ENCODE measurements at places on chromosomes 11 and 22.

DNA sequence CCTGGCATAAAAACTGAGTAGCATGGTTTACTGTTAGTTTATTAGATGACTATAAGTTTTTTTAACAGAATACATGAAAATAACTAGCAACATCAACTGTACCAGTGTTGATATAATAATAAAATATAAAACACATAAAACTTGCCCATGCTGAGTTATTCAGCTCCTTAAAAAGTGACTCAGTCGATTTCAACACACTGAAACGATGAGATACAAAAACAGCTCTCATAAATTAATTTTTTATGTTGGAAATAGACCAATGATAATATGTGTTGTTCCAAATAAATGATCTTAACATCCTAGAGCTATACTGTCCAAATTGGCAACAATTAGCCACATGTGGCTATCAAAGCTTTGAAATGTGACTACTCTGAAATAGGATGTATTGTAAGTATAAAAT lies 15.9 kb downstream of the PDGFD start:
- no peak for DNase-seq

GRCh38 chr11:65862191-65862735 lies 2.0 kb downstream of the MUS81 start:
- no peak for DNase-seq

DNA sequence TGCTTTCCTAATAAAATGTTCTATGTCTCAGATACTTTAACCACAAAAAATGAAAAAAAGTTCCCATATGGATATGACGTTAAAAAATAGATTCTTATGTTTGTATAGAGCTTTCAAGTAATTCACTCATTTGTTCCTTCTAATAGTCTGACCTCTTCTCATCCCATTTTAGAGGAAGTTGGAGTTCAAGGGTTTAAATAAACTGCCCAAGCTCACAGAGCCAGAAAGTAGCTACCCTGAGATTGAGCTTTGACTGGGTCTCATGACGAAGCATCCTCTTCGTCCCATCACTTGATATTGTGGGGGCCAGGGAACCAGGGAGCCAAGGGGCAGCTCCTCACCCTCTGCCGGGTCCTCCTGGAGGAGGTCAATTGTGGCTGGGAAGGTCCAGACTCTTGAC lies 116.3 kb downstream of the CCDC81 start:
- no peak for DNase-seq

GRCh38 chr11:65489035-65489705 lies 9.7 kb upstream of the MALAT1 start:
- no peak for DNase-seq

DNA sequence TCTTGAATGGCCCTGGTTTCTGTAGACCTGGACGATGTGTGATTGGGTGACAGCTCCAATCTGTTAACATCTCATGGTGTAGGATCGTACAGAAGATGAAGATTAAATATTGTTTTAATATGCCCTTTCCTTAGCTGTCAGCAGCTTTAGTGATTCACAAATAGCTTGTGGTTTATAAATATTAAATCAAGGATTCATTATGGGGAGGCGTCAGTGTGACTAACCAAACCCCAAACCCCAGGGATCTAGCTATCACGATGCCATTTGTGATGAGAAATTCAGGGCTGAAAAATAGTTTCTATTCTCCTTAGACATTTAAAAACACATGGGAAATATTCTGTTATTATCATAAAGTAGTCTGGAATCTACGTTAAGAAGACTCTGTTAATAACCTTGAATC lies 73.4 kb downstream of the NCAM1 start:
- DNase-seq, result no peak

DNA sequence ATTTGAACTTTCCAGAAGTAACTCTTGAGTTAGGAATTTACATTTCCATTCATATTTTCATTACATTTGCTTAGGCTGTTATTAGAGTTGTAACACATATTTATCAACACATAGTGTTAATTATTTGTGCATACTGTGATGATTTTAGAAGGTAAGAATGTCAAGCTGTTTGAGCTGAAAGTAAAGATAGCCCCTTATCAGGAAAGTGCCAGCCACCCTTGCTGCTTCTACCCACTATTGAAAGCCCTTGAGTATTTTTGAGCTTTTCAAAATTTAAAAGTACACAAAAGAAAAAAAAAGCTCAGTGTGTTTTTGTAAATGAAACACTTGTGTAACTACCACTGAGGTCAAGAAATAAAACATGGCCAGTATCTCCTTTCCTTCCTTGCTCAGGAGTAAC lies 8.0 kb downstream of the APLP2 start:
- no peak for DNase-seq

DNA sequence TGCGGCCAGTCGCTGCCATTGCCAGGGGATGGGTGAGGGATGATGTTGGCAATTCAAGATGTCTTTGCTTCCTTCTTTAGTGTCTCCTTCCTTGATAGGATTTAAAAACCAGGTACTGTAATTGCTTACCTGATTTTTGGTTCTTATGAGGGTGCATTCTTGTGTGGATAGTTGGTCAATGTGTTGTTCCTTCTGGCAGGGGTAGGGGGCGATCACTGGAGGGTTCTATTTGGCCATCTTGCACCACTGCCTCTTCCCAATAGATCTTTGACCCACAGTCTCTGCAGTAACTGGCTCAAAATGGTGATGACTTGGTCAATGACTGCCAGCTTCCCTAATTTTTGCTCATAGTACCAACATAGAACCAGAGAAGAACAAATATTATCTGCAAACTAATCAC lies 680.1 kb downstream of the DLG2 start:
- no peak for DNase-seq

DNA sequence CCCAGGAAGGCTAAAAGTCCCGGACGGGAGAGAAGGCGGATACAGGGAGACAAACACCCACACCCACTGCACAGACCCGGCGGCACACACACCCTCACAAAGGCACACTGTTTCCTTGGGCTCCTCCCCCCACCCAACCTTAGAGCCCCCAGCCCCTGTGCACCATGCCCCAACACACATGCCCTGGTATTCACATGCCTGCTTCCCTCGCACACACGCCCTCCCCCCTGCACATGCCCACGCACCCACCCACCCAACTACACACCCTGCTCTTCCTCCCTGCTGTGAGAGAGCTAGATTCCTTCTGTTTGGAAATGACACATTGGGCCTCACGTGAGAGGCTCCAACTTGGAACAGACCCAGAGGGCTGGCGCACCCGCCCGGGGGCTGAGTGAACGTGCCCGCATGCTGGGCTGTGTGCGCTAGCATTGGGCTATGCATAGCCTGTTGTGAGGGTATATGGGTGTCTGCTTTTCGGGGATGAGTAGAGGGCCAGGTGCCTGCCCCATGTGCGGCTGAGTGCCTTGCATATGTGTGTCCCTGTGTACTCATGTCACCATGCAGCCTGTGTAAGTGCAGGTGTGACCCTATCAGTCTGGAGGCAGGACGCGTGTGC lies 518 bp upstream of the CHRM1 start:
- DNase-seq, result no peak

- DNase-seq, result no peak
Observed at GRCh38 chr11:17636721-17637120, 82.7 kb upstream of the MYOD1 start.

GRCh38 chr11:35791088-35791958 lies 128.7 kb downstream of the TRIM44 start:
- no peak for DNase-seq

DNA sequence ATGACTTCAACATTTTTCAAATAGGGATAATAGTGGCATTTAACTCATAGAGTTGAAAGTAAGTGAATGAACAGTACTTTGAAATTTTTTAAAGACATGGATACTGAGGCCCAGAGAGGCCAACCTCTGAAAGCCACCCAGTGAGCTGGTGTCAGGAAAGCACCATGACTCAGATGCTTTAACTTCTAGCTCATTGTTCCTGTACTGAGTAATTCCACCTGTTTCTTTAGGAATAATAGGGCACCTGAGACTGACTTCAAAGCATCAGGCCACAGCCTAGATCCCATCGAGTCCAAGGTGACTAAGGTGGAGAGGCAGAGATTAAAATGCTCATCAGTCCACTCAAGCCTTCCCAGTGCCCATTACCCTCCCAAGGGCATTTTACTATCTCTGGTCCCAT lies 491.8 kb upstream of the TENM4 start:
- no peak for DNase-seq

DNA sequence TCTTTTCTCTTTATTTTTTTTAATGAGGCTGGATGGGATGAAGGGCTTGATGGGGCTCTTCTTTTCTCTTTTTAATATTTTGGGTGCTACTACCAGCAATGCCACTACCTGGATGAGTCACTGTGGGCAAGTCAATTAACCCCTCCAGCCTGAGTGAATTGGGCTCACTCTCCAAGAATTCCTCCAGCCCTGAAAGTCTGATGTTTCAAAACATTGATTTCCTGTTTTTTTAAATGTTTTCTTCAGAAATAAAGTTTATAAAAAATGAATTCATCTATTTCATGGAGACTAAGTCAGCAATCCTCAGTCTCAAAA lies 812 bp upstream of the OR5A2 start:
- no peak for DNase-seq

DNA sequence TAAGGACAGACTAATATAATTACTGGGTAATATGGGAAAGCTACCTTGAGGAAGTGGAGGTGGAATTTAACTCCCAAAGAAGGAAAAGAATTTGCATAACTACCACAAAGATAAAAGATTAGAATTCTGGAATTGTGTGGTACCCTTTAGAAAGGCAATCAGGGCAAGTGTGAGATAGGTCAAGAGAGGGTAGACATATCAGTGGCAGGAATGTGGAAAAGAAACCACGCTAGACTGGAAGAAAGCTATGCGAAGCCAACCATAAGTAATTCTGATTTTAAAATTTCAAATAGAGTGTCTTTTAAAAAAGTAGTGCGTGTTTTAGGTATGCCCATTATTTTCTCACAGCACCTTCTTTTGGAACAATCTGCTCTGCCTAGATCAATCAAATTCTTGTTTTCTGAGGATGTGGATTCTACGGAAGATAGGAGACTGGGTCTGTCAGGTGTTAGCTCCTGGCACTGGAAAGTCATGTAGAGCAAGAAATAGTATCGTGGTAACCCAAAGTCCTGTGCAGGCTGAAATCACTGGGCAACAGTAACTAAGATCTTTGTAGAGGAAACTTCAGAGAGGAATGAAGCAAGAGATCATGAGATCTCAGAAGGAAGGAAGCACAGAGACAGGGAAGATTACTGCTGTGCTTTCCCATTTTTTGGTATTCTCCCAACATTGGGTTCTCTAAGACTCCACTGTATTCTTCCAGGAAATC lies 111.3 kb upstream of the MTMR2 start:
- no peak for DNase-seq

- DNase-seq, result no peak
Observed at GRCh38 chr22:39238966-39239505, 5.7 kb downstream of the PDGFB start.

GRCh38 chr11:32374261-32374711 lies 61.1 kb downstream of the WT1 start:
- no peak for DNase-seq

- no peak for DNase-seq
Observed at GRCh38 chr11:12483604-12484003, 106.2 kb downstream of the PARVA start.

DNA sequence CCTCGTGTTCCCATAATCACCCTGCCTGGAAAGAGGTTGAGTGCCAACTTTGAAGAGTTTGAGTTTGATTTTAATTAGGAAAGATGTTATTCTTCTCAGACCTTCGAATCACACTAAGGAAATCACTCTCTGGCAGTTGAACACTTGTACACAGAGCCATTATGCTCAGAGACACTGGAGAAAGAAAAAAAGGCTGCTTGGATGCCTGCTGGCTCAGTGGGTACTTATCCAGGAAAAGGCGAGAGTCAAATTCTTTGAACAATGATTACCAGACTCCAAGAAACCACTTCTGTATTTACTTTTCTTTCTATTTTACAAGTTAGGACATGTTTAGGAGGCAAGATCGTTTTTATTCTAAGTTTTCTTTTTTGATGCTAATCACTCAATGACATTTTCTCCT lies 438.5 kb upstream of the FAT3 start:
- no peak for DNase-seq

DNA sequence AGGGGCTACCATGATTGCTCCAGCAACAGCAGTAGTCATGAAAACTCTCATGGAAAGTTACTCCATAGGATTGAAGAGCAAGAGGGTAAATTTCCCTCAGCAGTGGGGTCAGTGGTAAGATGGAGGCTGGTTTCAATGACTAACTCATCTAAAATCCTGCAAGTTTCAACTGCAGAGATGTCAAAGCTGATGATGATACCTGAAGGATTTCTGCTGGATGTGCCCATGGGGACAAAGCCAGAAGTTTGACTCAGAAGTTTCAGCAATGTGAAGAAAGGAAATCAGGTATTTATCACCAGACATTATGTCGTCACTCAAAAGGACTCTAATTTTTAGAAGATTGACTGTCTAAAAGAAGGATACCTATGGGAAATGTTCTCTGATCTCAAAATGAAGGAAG lies 29.1 kb downstream of the RAB38 start:
- DNase-seq, result no peak

DNA sequence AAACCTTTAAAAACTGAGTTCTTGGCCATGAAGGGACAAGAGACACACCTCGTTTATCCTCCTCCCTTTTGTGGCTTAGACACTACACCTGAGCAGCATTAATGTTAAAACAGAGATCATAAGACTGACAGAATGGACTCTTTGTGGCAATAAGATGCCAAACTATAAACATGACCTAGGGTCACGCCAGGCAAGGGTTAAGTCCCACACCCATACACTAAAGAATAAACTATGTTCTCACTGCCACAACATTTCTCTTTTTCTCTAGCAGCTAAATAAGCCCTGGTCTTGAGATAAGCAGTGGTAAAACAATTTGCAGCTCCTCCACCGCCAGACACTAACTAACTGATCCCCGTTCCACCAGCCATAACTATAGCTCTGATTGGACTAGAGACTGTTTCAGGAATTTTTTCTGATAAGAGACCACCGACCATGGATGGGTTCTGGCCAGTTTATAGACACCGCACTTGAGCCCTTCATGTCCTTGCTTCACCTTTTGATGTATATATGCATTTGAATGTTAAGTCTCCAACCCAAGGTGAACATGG lies 4.9 kb upstream of the SLCO2B1 start:
- no peak for DNase-seq

- no peak for DNase-seq
Observed at GRCh38 chr11:123576501-123576900, 77.9 kb downstream of the SCN3B start.

- no peak for DNase-seq
Observed at GRCh38 chr11:126355926-126356897, 726 bp downstream of the ST3GAL4 start.
